Natural killer cell (primary cell): ENCODE measurements at places on chromosomes 5 and 9.

- DNase-seq, result no peak
Observed at GRCh38 chr5:100772548-100772947, 130.5 kb downstream of the ST8SIA4 start.

DNA sequence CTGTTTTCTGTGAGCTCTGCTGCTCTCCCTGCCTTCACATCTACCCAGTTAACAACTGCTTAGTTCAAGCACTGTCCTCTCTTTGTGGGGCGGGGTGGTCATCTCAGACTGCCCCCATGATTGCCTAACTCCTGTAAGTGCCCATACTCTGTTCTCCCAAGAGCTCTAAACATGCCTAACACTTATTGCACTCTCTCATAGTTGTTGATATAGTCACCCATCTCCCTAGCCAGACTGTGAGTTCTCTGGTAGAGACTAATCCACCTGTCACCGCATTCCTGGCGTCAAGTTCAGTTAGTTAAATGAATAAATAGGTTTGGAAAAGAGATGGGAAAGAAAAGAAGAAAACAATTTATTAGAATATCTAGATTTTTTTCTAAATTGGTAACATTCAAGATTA is 18.3 kb upstream of the MUSK start:
- no peak for DNase-seq

DNA sequence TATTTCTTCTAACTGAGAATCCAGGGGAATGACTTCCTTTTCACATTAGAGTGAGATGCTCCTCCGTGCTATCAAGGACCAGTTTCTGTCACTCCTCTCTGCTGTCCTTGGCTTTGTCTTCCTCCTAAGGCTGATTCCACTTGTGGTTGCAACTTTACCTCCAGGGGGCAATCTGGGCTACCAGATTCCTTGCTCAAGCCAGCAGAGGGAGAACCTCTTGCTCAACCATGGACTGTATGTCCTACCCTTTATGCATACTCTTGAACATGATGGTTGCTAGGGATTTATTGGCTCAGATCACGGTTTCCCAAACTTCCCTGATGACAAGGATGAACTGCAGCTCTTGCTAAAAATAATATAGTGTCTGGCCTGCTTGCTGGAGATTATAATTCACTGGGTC is 24.0 kb downstream of the NNT start:
- DNase-seq, result peak; percentile 35

DNA sequence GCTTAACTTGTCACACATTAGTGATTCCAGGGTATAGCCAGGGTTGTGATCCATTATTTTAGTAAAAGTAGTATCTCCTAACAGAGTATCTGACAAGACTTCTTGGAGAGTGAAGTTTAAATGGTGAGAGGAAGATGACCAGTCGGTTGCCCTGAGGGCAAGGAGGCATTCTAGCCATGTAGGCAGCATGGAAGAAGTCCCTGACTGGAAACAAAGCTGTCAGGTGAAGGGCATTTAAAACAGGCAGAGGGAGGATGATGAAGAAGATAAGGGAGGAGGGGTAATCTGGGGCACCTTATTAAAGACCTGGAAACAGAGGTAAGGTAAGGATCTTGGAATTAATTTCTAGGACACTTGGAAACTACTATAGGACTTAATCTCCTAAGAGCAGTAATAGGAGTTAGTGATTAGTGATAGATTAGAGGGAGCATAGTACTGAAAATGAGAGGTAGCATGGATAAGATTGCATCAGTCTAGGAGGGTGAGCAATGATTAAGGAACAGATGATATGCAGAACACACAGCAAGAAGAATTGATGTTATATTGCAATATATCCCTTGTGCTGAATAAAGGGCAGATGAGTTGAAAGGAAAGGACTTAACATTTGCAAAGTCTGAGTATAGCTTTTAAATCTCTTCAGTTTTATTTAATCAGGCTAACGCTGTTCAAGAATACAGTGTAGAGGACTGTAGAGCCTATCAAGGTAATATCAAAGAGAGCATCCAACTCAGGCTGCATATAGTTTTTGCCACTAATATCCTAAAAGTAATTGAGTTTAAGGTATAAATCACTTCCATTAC is 9.6 kb downstream of the KIF2A start:
- DNase-seq, result no peak

DNA sequence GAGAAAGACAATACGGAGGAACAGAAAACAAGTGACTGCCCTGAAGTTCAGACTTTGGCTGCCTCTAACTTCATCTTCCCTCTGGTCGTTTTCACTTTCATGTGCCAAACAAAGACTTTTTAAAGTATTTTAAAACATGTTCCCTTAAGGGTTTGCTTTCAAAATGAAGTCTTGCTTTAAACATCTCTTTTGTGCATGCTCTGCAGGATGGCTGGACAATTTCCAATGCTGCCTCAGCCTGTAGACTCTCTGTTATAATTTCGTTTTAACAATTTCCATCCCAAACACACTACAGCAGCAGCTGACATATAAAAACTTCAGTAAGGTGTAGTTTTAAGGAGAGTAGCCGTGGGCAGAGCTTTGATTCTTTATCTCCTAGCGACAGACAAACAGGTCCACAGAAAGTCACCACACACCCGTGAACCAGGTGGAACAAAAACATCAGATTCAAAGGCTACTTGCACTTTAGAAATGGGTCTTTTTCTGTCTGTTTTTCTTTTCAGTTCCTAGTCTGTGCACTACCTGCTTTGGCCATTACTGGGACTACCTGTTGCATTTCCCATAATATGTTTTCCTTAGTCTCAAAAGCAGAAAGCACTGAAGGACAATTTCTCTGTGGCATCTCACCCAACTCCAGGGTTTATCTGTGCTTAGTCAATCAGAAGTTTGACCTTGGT is 308.9 kb downstream of the DTWD2 start:
- no peak for DNase-seq

DNA sequence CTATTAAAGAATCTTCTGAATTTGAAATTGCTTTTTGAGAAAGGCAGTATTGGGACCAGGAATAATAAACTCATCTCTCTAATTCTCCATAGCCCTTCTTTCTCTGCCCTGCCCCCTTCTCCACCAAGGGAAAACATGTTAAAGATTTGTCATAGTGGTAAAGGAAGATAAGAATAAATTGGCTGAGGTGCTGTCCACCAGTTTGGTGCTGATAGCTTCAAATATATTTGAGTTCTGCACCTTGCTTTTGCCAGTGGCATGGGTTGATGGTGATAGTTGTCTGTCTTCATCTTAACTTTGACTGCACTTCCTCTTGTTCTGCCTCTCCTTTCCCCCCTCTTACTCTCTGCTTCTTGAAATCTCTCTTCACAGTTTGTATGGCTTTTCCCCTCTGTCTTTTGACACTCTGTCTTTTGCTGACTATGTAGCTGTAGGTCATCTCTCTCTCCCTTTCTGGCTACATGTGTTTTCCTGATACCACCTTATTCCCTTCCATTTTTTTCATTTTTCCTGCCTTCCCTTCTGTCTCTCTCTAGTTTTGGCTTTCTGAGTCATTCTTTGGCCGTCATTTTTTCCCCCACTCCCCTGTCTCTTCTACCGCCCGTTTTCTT is 56.6 kb downstream of the NDUFS4 start:
- DNase-seq, result no peak

DNA sequence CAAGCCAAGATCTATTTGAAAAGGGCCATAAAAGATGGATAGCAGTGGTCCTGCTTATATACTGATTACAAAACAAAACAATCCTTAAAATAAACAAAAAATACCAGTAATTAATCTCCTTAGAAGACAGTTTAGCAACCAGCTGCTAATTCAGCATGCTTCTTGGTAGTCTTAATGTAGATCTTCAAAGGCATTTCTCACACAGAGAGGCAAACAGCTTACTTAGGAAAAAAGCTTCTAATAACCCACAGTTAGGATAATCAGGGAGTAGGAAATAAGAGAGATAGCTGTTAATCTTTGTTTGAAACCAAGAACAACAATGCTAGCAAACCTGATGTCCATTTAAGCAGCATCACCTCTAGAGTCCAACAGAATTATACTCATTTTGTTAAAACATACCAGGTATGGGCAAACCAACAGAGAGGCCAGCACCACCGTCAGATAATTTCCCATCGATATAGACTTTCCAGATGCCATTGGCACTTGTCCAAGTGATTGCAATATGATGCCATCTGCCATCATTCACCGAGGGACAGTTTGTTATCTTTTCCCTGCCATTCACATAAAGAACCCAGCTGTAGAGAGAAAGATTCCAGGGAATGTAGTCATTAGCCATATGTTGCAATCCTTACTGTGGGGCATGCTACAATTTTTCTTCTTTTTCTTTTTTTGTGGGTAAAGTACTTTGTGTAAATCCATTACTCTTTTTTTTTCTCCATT is 105.6 kb upstream of the TXNDC8 start:
- DNase-seq, result no peak

DNA sequence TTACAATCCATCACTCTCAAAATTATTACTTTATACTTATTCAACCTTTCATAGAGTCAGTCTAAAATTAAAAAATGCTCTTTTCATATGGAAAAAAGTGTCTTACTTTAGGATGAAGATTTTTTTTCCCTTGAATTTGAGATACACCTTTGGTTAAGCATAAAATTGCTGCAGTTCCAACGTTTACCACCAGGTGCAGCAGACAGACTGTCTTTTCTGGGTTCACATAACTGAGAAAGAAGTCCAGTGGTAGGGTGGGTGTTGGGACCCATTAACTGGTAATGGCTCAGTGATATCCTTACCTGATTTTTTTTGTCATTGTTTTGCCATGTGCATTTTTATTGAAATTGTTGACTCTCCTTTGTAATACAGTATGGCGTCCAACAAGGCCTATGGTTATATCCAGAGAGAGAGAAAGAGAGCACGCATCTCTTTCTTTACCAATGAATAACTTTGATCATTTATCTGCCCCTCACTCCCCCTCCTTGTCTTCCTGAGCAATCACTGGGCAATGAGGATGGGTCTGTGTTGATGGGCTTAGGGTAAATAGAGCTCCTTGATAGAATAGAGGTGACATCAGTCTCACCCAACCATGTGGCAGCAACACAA is 98.4 kb downstream of the FBXL7 start:
- no peak for DNase-seq

DNA sequence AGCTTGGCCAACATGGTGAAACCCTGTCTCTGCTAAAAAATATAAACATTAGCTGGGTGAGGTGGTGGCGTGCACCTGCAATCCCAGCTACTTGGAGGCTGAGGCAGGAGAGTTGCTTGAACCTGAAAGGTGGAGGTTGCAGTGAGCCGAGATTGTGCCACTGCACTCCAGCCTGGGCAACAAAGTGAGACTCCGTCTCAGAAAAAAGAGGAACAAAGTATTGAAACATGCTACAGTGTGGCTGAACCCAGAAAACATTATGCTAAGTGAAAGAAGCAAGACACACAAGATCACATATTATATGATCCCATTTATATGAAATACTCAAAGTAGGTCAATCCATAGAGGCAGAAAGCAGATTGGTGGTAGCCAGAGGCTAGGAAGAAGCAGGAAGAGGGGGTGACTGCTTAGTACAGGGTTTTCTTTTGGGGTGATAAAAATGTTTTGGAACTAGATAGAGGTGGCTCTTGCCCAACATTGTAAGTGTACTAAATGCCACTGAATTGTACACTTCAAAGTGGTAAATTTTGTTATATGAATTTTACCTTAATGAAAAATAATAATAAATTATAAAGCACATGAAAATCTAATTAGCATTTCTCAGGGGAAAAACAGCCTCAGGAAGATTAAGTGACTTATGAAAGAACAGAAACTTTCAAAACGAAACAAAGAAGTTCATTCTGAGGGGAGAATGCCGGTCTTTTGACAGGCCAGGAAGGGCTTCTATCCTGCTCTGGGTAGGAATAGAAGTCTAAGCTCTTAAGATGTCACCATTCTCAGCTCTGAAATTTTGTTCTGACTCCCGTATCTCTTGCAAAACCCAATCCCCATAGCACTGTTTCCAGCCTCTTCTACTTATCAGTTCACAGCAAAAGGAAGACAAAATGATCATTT is 161.1 kb upstream of the TBCA start:
- no peak for DNase-seq

DNA sequence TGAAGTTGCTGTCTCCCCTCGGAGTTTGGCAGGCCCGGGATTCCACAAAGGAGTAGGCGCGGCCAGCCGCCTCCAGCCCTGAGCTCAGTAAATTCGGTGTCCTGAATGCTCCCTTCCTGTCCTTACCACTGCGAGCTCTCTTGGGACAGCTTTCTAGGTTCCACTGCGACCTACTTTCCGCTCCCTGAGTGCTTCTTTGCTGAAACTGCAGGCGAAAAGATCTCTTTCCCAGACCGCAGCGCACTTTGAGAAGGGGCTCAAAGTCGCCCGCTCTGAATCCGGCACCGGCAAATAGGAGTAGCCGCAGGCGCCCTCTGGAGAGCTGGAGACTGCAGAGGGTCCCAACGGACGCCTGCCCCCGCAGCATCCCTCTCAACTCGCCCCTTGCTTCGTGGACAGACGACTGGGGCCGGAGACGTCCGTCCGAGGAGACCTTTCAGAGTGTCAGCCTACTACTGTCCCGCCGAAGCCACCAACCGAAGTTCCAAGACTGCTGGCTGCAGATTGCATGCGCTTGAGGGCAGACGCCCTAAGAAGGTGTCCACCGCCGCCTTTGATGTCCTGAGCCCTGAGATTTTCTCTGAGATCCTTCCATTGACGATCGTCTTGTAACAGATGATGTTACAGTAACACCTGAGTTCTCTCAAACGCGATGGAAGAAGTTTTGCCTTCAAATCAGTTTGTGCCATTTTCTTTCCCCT is 96.0 kb downstream of the ANXA2R start:
- no peak for DNase-seq

DNA sequence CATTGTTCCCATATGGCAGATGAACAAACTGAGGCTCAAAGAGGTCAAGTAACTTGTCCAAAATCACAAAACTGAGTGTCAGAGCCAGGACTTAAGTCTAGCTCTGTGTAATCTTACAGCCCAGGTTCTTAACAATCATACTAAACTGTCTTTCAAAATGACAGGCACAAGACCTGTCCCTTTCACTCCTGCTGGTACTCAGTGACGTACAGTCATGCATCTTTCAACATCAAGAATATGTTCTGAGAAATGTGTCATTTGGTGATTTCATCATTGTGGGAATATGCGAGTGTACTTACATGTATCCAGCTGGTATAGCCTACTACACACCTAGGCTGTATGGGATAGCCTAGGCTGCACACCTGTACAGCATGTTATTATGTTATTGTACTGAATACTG is 646.8 kb upstream of the WWC1 start:
- DNase-seq, result no peak

GRCh38 chr5:141420855-141421488 is at the start of gene PCDHGA11:
Gene PCDHGA11, plus strand, starts transcription at chr5:141421051. Its CDS starts 177 bp downstream, at chr5:141421228.
- no peak for DNase-seq

- no peak for DNase-seq
Observed at GRCh38 chr5:105413406-105413990, 1850.9 kb upstream of the NUDT12 start.

DNA sequence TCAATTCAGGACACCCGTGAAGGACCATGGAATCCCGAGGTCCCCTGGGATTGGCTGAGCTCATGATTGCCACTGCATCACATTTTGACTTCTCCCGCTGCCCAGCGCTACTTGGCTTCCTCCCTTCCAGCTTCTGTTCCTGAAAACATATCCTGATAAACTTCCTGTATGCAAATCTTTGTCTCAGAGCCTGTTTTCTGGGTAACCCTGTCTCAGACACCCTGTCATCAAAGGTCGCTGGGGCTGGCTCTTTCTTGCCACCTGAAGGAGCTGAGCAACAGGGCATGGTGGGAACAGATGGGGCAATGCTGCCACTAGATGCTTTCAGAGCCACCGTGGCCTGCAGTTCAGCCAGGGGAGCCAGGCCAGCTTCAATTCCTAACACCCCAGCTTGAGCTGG is 154.3 kb upstream of the TBC1D2 start:
- no peak for DNase-seq

- DNase-seq, result no peak
Observed at GRCh38 chr9:92294297-92294676, 790 bp upstream of the IARS1 start.
